ENCODE measurements at places on chromosomes 3 and 15.
A peak's percentile ranks its signal among the peaks of the same experiment; 100 is the strongest.

GRCh38 chr15:68470049-68470742 is 38.2 kb upstream of the ITGA11 start:
- DNase-seq, result no peak

- DNase-seq, result no peak
Measured at GRCh38 chr3:23302271-23302670, 99.1 kb downstream of the UBE2E2 start.

DNA sequence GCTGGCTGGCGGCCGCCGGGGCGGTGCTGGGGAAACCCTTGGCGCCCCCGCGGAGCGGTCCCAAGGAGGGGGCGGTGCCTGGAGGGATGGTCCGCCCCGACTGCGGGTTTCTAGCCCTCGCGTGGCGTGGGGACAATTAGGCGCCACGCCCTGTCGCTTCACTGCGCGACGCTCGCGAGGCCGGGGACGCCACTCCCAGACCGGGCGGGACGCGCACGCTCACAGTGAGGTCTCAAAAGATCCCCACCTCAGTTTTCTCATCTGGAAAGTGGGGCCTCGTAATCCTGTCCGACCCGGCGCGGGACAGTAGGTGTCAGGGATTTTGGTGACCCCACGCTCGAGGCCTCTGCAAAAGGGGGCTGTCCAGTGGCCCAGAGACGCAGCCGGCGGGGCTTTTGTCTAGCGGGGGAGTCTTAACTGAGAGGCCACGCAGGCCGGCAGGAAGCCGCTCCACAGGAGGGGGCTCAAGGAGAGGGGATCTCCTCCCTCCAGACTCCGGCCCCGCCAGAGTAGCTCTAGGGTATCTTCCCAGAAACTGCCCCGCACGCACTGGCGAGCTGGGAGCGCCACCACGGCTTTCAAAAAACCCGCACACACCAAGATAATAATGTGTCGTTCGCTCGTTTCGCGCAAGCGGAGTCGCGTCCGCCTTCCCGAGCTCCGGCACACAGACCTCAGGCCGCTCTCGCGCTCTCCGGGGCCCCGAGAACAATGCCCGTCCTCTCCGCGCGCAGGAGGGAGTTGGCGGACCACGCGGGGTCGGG is 710 bp upstream of the CLK3 start:
- DNase-seq, result peak; percentile 77

GRCh38 chr3:129230311-129231019 is 18.9 kb upstream of the COPG1 start:
- DNase-seq, result no peak

GRCh38 chr15:40339621-40339945 is 1.2 kb downstream of the CCDC9B start:
- no peak for DNase-seq

GRCh38 chr3:126113733-126114442 is 30.0 kb upstream of the SLC41A3 start:
- DNase-seq, result peak; percentile 35

GRCh38 chr3:154182975-154183374 is 61.8 kb downstream of the ARHGEF26 start:
- DNase-seq, result no peak

DNA sequence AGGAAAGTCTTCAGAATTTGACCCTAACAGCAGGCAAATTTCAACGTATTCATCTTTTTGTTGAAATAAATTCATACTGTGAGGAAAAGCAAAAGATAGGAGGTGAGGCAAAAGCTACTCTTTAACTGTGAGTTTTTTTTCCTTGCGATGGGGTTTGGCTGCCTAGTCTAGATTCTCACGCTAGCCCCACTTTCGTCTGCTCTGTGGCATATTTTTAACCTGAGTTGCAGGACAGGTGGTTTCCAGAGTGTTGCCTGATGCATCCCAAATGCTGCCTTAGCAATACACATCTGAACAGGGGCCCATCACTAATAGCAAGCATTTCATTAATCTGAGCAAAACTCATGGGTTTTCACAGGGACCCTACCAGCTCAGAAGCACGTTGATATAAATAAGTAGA is 11.7 kb downstream of the PSMA4 start:
- DNase-seq, result no peak

GRCh38 chr3:21704796-21705195 is 46.2 kb downstream of the ZNF385D start:
- no peak for DNase-seq

GRCh38 chr3:139664958-139665357 is 12.8 kb downstream of the NMNAT3 start:
- no peak for DNase-seq

DNA sequence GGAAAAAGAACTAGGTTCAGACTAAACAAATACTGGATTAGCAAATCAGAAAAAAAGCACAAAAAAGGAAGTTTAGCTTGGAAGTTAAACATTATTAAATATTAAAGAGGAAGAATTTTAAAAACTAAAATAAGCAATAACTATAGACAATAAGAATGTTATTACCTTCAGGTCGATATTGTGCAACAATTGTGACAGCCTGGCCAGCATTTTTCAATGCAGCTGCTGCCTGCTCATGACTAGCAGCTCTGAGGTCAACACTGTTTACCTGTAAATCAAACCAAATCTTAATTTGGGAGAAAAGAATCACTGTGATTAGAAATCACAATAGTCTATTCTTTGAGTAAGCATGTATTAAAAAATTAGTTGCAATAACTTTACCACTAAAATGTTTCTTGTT is 75.1 kb upstream of the MELTF start:
- no peak for DNase-seq

GRCh38 chr3:152272771-152273242 is 4.1 kb downstream of the MBNL1 start:
- no peak for DNase-seq

- DNase-seq, result no peak
Measured at GRCh38 chr3:11543948-11544387, 99.7 kb downstream of the VGLL4 start.

DNA sequence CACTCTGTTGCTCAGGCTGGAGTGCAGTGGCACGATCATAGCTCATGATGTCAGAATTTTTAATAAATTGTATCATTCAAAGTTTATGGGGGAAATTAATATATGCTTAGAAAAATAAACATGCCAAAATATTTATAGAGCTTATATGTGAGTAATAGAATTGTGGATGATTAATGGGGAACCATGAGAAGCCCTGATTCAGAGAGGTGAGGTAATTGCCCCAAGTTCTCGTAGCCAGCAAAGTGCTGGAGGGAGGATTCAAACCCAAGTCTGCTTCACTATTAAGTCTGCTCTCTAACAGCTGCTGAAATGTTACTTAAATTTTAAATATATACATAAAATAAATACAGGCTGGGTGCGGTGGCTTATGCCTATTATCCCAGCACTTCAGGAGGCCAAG is 26.2 kb upstream of the IGF2BP2 start:
- DNase-seq, result no peak

- DNase-seq, result peak; percentile 15
Measured at GRCh38 chr3:152229692-152230091, 39.0 kb upstream of the MBNL1 start.

GRCh38 chr3:4531478-4532025 is 38.4 kb downstream of the ITPR1 start:
- peak; percentile 43 for DNase-seq

DNA sequence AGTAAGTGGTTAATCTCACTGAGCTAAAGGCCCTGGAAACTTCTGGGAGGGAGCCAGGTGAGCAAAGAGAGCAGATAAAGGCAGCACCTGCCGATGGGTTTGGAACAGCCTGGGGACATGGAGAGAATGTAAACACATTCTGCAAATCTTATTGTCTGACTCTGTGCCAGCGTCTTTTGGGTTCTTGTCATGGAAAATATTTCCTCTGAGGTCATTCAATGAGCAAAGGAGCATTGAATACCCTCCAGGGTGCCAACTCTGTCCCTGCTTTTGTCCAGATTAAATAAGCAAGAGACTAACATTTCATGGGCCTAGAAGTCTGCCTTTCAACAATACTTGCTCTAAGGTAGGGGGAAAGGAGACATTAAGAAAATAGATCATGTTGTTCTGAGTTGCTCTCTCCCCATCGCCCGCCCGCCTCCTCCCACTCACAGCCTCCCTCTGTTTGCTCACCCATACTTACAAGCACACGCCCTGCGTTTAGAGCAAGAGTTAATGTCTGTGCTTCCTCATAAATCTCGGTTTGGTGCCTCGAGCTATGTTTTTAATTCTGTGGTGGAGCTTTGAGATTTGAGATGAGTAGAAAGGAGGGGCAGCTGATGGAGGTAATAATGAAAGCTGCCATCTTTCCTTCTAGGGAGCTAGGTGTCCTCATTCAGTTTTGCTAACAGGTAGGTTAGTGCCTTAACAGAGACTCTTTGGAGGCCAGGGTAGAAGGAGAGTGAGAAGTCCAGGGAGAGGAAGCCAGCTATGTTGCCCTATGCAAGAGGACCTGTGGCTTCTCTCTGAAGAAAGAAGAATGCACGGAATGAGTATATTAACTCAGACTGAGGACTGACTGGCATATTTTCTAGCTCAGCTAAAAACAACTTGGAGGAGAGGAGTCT is 132.9 kb downstream of the TPRG1 start:
- no peak for DNase-seq

DNA sequence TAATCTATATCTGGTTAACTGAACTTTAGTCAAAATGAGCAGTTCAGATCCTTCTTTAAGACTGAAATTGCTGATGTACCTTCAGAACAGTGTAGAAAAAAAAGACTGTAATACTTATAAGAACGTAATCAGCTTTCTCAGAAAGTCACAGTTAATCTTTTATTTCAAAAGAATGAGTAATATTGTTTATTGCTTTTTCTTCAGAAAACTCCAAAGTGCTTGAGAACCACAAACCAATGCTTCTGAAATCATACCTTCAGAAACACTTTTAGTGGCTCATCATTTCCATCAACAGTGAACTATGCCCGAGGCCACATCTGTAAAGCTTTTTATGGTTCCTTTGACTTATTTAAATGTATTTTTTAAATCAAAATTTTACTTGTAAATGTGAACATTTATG is 33.3 kb upstream of the CLASP2 start:
- no peak for DNase-seq

- DNase-seq, result no peak
Measured at GRCh38 chr3:197600796-197601565, 45.2 kb upstream of the BDH1 start.

DNA sequence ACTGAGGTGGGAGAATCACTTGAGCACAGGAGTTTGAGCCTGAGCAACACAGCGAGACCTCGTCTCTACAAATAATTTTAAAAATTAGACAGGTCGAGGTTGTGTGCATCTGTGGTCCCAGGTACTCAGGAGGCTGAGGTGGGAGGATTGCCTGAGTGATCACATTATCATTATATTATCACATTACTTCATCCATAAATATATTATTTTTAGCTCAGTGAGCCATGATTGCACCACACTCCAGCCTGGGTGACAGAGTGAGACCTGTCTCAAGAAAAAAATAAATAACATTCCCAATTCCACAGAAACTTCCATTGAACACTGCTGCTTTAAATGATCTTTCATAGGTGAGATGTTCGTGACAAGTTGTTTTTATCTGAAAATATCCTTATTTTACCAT is 21.8 kb downstream of the GABPB1 start:
- DNase-seq, result no peak

DNA sequence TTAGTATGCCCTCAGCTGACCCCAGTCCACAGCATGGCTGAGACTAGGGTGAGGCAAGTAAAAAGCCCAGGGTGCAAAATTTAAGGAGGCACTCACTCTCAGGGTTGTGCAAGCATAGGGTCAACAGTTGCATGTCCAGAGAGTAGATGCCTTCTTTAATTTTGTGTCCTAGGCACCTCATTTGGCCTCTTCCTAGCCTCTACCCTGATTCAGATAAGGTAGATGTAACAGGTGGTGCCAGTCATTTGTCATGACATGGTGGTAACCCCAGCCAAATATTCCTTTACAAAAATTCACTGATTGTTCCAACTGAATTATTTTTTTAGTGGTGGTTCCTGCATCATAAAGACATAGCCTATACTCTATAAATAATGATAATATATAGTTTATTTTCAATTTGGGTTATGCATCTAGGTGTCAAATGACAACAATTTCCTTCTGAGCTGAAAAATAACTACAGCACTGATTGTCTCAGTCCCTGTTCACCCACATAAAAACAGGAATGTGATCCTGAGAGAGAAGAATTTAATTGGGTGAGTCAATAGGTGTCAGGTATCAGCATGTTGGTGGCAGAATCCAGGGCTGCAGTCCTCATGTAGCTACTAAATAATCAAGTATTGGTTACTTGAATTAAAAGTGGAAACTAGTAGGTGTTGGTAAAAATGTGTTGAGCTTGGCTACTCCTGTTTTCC is 44.2 kb upstream of the TIPARP start:
- peak; percentile 72 for DNase-seq

DNA sequence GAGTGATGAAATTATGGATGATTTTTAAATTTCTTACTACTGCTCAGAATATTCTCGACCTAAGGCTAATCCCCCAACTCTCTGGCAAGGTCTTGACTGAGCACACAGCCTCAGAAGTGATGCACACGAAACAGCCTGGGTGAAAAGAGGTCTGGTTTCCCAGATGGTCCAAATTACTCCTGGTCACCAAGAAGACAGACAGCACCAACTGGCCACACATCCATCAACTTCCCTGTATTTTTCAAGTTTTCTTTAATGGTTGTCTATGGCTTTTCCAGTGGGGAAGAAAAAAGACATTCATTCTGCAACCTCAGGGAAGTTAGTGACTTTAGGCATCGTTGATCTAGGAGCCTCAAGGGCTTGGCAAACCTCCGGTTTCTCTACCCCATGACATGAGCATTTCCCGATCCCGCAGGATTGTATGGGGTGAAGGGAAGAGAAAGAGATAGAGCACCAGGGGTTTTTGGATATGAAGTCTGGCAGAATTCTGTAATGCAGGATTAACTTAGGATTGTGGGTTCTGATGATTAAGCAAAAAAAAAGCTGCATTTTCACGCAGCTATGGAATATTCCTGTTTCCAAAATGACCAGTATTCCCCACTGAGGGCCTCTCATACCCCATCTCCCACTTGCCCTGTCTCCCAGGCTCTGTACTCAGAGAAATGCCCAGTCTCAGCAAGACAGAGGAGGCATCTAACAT is 62.2 kb downstream of the UMPS start:
- DNase-seq, result no peak

GRCh38 chr3:141764045-141764444 is 837 bp downstream of the GRK7 start:
- DNase-seq, result no peak

GRCh38 chr3:185656321-185656840 is 70.3 kb downstream of the SENP2 start:
- DNase-seq, result no peak

DNA sequence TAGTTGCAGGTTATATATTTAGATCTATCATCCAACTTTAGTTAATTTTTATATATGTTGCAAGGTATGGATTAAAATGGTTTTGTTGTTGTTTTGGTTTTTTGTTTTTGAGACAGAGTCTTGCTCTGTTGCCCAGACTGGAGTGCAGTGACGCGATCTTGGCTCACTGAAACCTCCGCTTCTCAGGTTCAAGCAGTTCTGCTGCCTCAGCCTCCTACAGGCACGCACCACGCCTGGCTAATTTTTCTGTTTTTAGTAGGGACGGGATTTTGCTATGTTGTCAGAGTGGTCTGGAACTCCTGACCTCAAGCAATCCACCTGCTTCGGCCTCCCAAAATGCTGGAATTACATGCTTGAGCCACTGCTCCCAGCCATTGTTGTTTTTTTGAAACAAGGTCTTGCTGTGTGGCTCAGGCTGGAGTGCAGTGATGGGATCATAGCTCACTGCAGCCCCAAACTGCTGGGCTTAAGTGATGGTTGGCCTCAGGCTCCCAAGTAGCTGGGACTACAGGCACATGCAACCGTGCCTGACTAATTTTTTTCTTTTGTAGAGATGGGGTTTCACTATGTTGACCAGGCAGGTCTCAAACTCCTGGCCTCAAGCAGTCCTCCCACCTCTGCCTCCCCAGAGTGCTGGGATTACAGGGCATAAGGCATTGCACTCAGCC is 92.0 kb downstream of the ZNF609 start:
- peak; percentile 21 for DNase-seq

Measured in mesendoderm (in vitro differentiated cells).